ENCODE measurements at places on chromosomes 12 and 14.

GRCh38 chr12:70982286-70982685 lies 61.7 kb upstream of the PTPRR start:
- no peak for DNase-seq

DNA sequence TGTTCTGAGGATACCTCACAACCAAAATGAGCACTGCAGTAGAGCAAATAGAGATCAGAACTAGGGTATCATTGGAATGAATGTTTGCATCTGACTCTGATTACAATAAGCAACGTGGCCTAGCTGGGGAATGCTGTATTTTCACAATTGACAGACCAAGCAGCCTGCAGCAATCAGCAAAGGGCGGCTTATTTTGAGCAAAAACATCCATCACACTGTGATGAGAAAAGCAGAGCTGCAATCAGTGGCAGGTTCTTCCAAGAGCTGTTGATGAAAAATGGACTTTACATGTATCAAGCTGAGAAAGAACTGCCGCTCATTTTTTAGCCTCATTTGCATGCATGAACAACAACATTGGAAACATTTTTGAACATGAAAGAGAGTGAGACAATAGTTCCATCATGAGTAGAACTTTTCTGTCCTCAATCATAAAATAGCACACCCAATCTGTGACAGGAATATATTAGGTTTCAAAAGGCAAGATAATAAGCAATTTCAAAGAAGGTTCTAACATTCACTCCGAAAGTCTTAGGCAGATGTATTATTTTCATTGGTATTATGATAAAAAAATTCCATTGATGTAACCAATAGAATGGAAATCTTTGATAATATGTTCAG lies 249.7 kb upstream of the FBXO33 start:
- no peak for DNase-seq

- no peak for DNase-seq
Observed at GRCh38 chr14:65491274-65491673, 78.7 kb downstream of the FUT8 start.

- DNase-seq: no peak
Observed at GRCh38 chr12:122870163-122870842, 25.6 kb downstream of the VPS37B start.

DNA sequence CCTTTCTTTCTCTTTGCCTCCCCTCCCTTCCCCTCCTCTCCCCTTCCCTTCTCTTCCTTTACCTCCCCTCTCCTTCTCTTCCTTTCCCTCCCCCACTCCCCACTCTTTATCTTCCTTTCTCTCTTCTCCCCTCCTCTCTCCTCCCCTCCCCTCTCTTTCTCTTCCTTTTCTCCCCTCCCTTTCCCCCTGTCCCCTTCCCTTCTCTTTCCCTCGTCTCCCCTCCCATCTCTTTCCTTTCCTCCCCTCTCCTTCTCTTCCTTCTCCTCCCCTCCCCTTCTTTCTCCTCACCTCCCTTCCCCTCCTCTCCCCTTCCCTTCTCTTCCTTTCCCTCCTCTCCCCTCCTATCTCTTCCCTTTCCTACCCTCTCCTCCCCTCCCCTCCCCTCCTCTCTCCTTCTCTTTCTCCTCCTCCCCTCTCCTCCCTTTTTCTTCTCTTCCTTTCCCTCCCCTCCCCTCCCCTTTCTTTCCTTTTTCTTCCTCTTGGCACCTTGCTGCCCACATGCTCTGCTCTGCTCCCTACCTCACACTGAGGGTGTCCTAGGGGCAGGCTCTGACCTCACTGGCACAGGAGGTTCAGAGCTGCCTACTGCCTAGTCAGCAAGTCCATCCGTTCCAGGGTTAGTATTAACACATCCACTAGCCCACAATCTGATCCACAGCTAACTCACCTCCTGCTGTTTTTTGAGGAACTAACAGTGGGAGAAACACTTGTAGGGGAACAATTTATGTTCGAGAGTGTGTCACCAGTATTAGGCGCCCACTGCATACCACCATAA lies 101.0 kb downstream of the NUAK1 start:
- DNase-seq: no peak

DNA sequence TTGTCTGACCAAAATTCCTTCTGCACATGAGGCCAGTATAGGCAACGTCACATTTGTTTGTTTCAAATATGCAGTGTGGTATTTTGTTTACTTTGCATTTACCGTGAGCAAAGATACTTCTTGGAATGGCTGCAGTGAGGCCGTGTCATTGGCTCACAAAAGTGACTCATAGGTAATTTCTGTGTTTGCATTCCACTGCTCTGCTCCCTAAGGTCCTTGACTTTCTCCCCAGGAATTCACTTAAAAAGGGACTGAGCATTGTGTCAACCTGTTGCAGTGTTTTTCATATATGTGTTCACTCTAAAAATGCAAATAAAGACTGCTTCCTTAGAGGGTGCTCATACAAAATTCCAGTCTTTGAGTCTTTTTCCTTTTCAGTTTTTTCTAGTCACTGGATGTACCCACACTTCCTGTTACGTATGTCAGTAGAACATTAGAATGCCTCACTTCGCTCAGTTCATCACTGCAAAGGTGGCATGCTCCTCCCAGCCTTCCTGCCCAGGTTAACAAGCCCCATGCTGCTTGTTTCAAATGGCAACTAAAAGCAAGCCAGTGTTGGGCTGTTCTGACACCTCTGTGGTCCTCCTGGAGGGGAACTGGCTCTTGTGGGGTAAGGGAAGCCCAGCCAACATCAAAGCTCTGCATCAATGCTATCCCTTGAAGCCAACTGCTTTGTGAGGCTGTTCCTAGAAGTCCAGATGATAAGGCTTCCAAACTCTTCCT lies 9.1 kb downstream of the C12orf76 start:
- no peak for DNase-seq

- no peak for DNase-seq
Observed at GRCh38 chr12:33988197-33988805, 34.0 kb upstream of the ALG10 start.

GRCh38 chr14:56751471-56751870 lies 58.8 kb downstream of the OTX2 start:
- no peak for DNase-seq

- DNase-seq: no peak
Observed at GRCh38 chr12:124716208-124717130, 147.2 kb downstream of the SCARB1 start.
